ENCODE measurements at places on chromosomes 4 and X. TPM values are rescaled to one million over a fixed set of nuclear protein-coding genes. Genes with fewer than 3 reads are reported as not detected.

The PROM1 gene
- total RNA-seq, result 2.5 TPM

The CYBB gene
- not detected for total RNA-seq

The SLC6A8 gene
- 13.9 TPM for total RNA-seq

The FRG2 gene
- not detected for total RNA-seq

The P2RY4 gene
- 0.07 TPM for total RNA-seq

The ADAM29 gene
- total RNA-seq, result not detected

DNA sequence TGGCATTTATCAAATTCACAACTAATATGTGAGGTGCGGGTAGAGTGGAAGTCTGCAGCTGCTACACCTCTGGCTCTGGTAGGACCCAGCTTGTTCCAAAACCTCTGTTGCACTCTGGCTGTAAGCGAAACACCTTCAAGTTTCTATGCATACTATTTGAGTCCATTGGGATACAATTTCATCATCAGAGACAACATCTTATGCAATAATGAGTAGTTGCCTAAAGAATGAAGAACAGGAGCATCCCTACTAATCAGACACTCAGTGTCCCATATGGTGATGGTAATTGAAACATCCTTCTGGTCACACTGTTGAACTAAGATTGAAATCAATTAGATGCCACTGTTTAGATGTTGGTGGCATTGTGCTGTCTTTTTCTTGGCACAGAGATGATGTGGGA lies 178.4 kb downstream of the MGST2 start:
- DNase-seq, result peak; percentile 34

DNA sequence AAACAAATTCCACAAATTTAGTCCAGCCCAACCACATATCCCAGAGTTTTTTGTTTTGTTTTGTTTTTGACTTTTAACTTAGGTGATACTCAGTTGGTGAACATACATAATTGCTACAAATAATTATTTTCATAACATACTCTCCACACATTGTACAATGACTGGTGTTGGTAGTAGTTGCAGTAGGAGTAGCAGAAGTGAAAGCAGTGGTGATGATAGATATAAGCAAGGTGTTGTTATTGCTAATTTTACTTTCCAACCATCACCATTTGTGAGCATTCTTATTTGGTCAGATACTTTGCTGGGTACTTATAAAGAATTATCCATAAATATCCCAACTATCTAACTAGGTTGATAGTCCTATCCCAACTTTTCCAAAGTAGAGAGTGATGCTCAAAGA lies 47.3 kb downstream of the ARHGAP24 start:
- DNase-seq, result no peak

DNA sequence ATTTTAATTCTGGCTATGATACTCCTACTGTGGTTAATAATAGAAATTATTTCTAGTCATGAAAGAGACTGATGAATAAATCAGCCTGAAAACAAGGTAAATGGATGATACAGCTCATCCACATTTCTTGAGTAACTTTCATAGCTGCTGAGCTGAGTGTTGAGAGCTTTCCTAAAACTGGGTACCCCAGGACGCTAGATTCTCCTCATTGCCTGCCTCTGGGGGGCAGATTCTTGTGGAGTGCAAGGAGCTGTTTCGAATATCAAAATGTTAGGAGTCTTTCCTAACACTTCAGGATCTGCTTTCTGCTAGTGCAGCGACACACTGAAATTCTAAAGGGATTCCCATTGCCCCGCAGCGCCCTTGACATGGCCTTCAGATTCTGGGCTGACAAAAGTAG lies 2.1 kb downstream of the MND1 start:
- DNase-seq, result no peak

- peak; percentile 43 for DNase-seq
Measured at GRCh38 chrX:153727123-153727931, 2.7 kb downstream of the ABCD1 start.

GRCh38 chr4:168917138-168917779 lies 92.8 kb downstream of the CBR4 start:
- peak; percentile 14 for DNase-seq

- DNase-seq, result no peak
Measured at GRCh38 chrX:72466493-72466892, 106.2 kb downstream of the HDAC8 start.

DNA sequence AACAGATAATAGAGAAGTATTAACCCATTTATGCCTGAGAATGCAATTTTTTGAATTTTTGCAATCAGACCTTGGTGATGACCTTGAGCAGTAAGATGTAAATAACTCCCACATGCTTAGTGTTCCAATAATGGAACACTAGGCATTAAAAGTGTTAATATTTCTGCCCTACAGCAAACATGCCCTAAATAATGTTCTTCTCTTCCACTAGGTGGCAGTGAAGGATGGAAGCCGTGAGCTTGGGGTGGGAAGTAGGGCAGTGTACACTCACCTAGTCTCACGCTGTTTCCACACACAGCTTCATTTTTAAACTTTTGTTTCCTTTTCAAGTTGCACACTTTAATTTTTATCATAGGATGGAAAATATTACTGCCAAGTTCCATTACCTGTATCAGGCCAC lies 613.1 kb upstream of the HS3ST1 start:
- DNase-seq, result no peak

GRCh38 chr4:10496200-10496599 lies 39.0 kb upstream of the ZNF518B start:
- DNase-seq, result no peak

DNA sequence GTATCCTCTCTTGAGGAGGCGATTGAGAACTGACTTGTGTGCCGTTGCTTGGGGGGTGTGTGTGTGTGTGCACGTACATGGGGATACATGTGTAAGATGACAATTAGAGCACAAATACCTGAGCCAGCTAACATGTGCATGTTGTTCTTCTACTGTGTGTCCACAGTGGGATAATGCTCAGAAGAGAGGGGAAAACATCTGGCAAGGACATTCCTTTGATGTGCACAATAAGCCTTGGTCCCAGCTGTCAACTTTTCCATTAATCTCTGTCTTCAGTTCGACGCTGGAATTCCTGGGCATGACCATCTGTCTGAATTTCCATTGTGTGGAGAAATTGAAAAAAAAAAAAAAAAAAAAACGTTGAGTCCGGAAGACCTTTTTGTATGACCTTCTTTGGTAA lies 592.0 kb upstream of the GALNTL6 start:
- DNase-seq, result no peak

DNA sequence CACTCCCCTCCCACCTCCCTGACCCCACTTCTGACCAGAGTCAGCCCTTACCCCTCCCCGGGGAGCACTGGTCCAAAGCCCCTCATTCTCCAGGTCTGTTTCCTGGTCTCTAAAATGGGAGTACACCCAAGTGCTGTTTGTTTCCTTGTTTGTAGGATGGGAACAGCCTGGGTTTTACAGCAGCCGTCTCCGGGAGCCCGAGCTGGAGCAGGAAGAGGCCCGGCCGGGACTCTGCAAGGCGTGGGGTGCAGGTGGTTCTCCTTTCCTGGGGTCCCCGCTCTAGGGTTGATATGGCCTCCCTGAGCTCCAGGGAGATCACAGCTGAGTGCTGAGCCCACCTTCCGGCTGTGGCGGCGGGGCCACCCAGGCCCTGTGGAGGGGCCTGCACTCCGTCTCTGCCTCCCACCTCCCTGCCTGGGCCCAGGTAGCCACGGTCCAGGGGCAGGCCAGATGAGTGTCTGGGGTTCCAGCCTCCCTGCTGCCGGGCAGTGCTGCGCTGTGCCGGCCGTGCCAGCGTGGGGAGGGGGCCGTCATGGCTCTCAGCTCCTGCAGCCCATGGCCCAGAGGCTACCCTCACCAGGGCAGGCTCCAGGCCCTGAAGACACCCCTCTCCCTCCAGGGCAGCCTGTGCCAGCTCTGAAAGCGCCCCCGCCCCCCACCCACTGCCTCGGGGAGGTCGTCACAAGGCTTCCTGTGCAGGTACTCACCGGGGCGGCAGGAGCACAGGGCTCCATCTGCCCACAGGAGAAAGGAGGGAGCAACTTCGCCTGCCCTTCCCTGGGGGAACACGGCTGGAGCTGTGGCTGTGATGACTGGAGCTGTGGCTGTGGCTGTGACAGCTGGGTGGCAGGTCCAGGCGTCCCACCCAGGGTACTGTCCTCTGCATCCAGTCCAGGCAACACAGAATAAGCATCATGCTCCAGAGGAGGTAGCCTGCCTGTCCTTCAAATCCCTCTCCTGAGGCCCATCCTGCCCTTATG lies 98.8 kb downstream of the ADRA2C start:
- DNase-seq, result no peak

- no peak for DNase-seq
Measured at GRCh38 chrX:102085706-102086105, 39.8 kb upstream of the TCEAL2 start.

GRCh38 chrX:19334945-19335626 lies 8.6 kb upstream of the PDHA1 start:
- DNase-seq, result peak; percentile 75

DNA sequence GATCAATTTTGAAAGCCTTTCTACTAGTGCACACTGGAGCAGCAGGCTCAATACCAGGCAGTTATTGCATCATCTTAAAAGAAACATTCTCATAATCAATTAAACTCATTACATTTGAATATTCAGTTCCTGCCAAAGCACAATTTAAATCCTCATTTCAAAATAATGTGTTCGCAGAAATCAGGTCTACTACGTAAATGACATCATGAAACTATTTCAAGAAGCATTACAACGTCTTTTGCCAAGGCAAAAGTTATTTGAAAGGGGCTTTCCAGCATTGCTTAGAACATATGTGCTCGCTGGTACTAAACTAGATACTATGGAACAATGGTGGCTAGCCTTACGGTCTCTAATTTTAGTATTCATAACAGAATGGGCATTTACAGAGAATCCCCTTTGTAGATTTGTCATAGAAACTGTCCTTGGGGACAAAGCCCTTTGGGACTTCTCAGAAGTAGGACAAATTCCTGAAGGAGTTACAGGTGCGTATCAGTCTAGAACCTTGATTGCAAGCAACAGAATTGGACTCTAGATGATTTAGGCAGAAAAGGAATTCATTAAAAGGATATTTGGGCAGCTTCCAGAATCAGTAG lies 27.6 kb upstream of the HUWE1 start:
- no peak for DNase-seq

- no peak for DNase-seq
Measured at GRCh38 chr4:145909281-145909715, 29.3 kb downstream of the ZNF827 start.

DNA sequence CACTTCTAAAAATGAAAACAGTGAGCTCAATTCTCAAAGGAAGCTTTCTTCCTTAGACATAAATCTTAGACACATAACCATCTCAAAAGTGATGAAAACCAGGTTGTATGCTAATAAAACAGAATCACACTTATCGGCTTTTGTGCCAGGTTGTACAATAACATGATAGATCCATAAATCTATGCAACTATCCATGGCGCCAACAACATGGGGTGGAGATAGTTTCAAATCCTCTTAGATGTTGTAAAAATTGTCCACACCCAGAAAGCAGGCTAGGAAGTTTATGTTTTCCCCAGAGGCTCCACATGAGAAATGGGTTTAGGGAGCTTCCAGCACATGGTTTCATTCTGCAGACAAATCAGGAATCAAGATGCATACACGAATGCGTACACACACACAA lies 165.3 kb upstream of the MAP3K15 start:
- no peak for DNase-seq

DNA sequence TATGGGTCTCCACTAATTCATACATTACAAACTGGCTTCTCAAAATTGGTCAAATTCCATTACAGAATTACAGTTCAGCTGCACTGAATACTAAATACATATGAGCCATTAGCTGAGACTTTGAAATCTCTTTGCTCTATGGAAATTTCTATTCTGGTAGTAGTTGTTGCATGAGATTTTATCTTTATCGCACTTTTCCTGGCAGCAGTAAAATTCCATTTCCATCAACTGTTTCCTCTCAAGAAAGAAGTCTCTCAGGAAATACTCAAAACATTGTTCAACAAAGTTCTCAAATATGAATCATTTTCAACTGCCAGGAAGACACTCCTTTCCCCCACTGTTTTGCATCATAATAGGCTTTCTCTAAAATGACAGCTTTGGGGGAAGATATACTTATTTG lies 51.3 kb downstream of the ATP11C start:
- DNase-seq, result no peak
